ENCODE measurements at places on chromosomes 5 and 9.

- no peak for DNase-seq
Observed at GRCh38 chr5:72746736-72747135, 69.7 kb upstream of the TNPO1 start.

DNA sequence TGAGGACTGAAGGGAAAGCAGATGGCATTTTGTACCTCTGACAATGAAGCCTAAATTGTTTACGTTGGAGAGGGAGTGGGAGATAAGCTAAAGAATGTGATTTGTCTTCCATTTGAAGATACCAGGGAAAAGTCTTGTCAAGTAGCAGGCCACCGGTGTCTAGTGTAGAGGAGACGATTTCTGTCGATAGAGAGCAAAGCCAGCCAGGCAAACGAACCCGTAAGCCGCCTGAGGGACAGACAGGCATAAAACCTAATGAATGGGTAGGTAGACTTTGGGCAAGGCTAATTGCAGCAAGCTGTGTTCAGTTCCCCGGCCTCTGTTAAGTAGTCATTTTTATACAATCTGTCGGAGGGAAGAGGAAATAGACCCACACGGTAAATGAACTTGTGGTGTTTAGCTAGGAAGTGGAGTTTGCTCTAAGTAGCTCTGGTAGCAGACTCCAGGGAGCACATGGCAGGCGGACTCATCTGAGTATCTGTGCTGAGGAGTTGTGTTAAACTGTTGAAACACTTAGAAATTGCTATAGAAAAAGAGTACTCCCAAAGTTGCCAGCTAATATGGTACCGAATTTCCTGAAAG is 28.8 kb downstream of the SMARCA2 start:
- no peak for DNase-seq

DNA sequence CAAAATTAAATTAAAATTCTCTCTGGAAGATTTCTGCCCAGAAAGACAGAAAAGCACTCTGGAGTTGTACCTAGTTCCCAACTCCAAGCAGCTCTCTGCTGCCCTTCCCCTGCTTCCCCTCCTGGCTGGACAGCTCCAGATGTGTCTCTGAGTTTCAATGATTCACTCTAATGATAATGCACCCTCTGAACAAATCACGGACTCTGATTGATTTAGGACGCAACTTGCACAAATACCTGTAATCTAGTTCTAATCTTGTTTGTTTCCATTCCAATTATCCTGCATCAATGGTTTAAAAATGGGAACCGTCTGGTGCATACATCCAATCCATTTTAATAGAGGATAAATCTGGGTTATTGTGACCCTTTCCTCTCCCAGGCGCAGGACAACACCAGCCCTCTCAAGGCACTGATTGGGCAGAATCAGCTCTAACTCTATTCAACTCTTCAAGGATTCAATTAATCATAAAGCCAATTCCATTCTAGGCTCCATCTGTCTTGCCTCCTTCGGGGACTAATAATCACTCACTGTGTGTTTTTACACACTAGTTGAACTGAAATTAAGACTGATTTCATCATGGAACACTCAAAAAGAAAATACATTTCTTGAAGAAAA is 111.2 kb upstream of the LRRTM2 start:
- DNase-seq = no peak

DNA sequence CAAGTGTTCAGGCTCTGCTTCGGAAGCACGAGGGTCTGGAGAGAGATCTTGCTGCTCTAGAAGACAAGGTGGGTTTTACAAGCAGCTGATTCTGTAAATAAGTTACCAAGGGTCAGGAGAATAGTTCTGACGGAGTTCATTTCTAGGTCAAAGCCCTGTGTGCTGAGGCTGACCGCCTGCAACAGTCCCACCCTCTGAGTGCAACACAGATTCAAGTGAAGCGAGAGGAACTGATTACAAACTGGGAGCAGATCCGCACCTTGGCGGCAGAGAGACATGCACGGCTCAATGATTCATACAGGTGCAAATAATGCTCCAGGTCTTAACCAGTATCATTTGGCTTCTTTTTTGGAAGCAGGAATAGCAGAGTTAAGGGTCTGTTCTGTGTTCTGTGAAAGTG is 24.8 kb downstream of the SPTAN1 start:
- DNase-seq = no peak

- DNase-seq = no peak
Observed at GRCh38 chr5:97750576-97750975, 567.5 kb upstream of the RIOK2 start.

Measured in stimulated activated CD8-positive, alpha-beta memory T cell treated with anti-CD3 and anti-CD28 coated beads, Interleukin-15, amount 100 ng/mL, for 1 hour (primary cell).